ENCODE measurements at places on chromosomes 3 and 15.

DNA sequence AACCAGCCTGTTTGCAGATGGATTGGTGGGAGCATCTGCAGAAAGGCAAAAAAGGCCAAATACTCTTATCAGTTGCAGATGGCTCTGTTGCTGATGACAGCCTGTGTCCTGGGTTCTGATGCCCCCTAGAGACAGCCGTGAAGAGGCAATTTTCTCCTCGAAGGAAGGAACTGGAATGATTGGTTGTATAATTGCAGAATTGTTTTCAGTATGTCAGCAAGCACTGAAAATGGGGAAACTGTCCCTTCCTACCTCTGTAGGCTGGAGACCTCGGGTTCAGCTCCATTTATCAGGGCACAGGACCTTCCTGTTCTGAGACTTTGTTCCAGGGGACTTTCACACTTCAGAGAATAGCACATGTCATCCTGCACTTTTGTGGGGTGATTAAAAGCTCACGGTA lies 103.0 kb downstream of the PGPEP1L start:
- DNase-seq: no peak

- no peak for DNase-seq
Observed at GRCh38 chr15:93289941-93290617, 201.1 kb upstream of the RGMA start.

GRCh38 chr15:45641374-45641781 lies 6.5 kb downstream of the SQOR start:
- no peak for DNase-seq

- DNase-seq: no peak
Observed at GRCh38 chr15:42118650-42119445, 24.5 kb upstream of the PLA2G4D start.

- DNase-seq: no peak
Observed at GRCh38 chr3:73056014-73056844, 5.2 kb upstream of the EBLN2 start.

DNA sequence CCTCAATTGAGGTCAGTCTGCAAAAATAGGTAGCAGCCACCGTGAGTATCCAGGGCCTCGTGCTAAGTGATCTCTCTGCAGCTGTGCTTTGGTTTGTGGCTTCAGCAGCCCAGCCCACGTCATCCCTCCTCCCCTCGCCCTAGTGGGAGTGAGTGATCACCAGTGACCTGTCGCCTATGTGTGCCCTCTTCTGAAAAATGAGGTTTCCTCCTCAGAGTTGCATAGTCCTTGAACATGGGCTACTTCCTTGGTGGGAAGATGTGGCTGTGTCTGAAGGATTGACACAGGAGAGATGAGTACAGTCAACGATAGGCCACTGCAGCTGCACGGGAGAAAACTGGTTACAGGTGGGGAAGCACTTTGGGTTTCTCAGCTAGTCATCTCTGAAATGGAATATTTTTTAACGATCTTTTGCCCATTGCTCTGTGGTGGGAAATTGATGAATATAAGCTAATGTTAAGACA lies 144.8 kb upstream of the BHLHE40 start:
- DNase-seq: peak; percentile 72

DNA sequence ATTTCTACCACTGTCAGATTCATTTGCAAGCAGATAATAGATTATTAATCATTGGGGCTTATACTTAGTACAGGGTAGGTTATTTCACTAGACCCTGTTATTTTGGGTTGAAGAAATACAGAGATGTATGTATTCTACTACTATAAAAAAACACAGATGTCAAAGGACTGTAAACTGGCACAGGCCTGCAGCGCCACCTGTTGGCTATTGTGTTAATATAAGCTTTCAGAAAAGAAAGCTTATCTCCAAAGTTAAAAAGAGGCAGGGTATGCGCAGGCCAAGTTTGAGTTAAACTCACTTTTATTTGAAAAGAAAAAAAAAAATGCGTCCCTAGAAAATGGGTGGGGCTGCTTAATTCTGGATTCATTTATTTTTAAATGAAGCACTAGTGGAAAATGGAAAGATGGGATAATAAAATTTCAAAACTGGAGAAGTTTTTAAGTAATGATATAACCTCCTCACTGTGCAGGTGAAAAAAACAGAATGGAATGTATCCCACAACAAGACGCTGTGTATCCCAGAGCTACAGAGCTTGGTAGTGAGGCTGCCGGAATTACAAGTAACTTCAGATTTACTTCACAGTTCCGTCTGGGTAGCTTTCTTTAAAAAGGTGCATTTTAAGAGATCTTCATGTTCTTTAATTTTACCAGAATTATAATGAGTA lies 407.2 kb upstream of the TGFBR2 start:
- DNase-seq: peak; percentile 67

- no peak for DNase-seq
Observed at GRCh38 chr3:128490650-128490914, 2.4 kb downstream of the GATA2 start.

GRCh38 chr3:13018561-13019242 lies 54.5 kb downstream of the IQSEC1 start:
- no peak for DNase-seq

DNA sequence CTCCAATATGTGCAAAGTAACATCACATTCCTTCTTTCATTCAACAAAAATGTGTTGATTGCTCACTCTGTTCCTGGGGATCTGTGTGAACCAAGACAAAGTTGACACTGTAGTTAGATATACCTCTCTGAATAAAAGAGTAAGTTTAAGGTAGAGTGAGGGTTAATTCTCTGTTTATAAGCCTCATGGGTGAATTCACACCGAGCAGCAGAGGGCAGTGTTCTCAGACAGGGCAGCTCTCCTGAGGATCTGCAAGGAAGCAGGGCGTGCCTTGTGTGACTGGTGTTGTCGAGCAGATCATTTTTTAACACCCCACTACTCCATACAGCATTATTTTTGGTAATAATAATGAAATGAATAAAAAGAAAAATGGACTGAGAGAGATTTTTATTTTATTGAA lies 34.4 kb downstream of the PAQR9 start:
- DNase-seq: no peak

GRCh38 chr15:72925661-72926060 lies 126.6 kb upstream of the NEO1 start:
- DNase-seq: no peak

DNA sequence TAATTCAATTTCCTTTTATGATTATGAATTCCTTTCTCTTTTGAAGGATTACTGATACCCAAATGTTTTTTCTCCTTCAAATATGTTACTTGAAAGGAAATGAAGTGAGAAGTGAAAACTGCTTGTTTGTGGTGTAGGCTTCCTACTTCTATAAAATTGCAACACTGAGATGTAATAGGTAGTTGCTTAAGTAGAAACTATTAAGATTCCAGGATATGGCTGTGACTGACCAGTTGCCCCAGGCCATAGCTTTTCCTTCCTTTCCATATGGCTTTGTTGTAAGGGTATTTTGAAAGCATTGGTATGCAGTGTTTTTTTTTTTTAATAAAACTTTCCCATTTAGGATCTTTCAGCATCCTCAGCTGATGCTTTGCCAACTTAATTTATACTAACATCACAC lies 28.5 kb downstream of the DNAJC13 start:
- no peak for DNase-seq

DNA sequence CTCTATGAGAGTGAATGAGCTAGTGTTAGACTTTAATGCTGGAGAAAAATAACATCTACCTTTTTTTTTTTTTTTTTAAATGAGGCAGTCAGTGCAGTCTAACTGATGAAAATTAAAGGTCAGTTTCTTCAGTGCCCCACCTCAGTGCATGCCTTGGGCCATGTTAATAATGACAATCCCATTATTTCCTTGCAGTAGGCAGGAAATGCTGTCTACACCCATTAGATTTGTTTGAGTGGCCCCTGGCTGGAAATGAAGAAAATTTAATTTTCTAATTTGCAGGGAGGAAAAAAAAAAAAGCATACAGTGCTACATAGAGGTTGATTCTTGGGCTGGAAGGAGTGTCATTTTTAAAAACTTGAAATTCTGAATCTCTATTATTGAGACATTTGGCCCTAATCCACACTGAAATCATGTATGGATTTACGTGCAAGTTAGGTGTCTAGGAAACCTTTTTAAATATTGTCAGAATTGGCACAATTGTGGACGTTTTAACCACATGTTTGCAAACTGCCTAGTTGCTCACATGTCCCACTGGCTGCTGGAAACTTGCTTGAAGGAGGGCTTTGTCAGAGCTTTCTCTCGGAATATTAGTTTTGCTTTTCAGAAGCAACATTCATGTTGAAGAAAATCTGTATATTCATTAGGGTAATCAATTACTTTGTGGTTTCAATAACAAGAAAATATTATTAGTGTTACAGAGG lies 18.4 kb downstream of the FNDC3B start:
- no peak for DNase-seq

DNA sequence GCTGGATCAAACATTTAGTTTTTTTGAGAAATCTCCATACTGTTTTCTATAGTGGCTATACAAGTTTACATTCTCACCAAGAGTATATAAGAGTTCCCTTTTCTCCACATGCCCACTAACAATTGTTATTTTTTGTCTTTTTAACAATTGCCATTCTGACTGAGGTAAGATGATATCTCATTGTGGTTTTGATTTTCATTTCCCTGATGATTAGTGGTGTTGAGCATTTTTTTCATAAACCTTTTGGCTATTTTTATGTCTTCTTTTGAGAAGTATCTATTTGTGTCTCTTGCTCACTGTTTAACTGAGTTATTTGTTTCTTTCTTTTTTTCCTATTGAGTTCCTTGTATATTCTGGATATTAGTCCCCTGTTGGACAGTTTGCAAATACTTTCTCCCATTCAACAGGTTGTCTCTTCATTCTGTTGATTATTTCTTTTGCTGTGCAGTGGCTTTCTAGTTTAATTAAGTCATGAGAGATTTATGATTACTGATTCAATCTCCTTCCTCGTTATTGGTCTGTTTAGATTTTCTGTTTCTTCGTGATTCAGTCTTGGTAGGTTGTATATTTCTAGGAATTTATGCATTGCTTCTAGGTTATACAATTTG lies 6.7 kb upstream of the RNF13 start:
- DNase-seq: no peak

DNA sequence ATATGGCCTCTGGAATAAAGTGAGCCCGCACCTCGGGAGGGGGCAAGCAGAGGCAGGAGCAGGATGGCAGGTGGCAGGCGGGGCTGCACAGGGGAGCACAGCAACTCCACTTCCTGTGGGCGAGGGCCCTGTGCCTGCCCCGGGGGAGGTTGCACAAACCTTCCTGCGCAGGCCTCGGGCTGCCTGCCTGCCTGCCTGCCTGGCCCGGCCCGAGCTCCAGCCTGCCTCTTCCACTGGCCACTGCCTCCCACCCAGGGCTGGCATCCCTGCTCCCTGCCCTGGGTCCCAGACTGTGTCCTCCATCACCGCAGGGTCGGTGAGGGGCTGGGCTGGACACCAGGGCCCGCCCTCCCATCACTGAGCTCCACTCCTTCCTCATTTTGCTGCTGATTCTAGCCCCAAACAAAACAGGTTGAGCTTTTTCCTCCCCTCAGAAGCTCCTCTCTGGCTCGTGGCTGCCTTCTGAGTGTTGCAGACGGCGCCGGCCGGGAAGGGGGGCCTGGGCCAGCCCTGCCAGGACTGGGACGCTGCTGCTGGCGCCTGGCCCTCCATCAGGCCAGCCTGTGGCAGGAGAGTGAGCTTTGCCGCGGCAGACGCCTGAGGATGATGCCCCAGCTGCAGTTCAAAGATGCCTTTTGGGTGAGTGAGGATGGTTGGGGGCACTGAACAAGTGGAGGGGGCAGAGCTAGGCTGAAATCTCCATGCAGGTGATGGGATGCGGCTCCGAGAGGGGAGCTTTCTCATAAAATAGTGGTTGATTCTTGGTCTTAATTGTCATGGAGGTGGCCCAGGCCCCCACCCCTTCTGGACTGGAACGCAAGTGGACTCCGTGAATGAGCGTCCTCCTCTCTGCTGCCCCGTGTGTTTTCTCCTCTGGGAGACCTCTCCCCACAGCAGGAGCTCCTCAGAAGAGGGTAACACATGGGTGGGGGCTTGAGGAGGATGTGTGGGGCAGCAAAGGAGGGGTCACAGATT lies at the start of gene PSTPIP1:
TSS of gene PSTPIP1 (plus strand) at position 156 of the 975 bp plus-strand sequence. CDS start at position 604, 448 bp downstream.
- peak; percentile 78 for DNase-seq

DNA sequence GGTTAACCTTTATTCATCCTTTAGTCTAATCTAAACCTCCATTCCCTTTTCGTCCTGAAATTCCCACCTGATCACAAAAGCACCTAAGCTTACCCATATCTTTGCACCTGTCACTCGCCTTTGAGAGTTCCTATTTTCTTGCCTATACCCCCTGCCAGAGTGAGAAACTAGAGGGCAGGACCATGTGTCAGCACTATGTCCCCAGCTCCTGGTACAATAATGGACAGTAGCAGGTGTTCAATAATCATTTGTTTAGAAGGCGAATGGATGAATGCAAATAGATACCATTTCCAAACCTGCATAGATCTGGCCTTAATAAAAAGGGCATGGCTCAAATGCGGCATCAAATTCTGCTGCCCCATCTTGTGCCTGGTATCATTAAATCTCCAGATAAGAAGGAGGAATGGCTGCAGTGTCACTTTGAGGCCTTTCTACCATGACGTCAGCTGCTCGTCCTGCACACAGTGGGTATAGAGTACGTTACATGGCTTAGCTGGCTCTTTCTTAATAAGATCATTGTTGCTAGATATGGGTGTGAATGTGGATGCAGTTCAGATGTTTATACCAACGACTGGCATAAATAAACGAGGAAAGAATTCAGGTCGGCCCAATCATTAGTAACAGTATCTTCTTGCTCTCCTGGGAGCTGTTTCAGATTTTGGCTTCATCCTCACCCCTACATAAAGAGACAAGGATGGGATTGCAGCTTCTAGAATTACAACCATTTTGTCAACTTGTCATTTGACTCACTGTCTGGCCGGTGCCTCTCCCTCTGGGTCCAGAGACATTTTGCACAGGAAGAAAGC lies 148.7 kb downstream of the RORA start:
- no peak for DNase-seq

Measured in activated naive CD8-positive, alpha-beta T cell treated with anti-CD3 and anti-CD28 coated beads, Interleukin-2, amount 10 ng/mL, durations not matched to agents 7 days and 5 days (primary cell).